Colonic mucosa (tissue), 4 donors: ENCODE measurements at places on chromosomes 2 and 18. TPM values are rescaled to one million over a fixed set of nuclear protein-coding genes. Genes with fewer than 3 reads are reported as not detected.

The ACTR2 gene
- 314 TPM for total RNA-seq

The SULT6B1 gene
- total RNA-seq, result not detected

The RAB17 gene
- 32.5 TPM for total RNA-seq

The RESP18 gene
- not detected for total RNA-seq

The DNAJC5G gene
- not detected for total RNA-seq

The SMAD7 gene
- total RNA-seq, result 21.2 TPM

The TCF23 gene
- total RNA-seq, result 0.07 TPM

The DHX57 gene
- total RNA-seq, result 14.7 TPM

The CD207 gene
- total RNA-seq, result not detected

The ABCB11 gene
- 1.1 TPM for total RNA-seq

The ACMSD gene
- total RNA-seq, result not detected

The EVX2 gene
- not detected for total RNA-seq

The KRTCAP3 gene
- 147 TPM for total RNA-seq

The ADCYAP1 gene
- total RNA-seq, result 0.32 TPM

The CFC1 gene
- 0.44 TPM for total RNA-seq

The TSPYL6 gene
- total RNA-seq, result not detected

The TACR1 gene
- total RNA-seq, result 0.37 TPM

The DDX1 gene
- 71.6 TPM for total RNA-seq

GRCh38 chr2:232833830-232834229 is 36.2 kb upstream of the SNORC start:
- DNase-seq, result no peak

DNA sequence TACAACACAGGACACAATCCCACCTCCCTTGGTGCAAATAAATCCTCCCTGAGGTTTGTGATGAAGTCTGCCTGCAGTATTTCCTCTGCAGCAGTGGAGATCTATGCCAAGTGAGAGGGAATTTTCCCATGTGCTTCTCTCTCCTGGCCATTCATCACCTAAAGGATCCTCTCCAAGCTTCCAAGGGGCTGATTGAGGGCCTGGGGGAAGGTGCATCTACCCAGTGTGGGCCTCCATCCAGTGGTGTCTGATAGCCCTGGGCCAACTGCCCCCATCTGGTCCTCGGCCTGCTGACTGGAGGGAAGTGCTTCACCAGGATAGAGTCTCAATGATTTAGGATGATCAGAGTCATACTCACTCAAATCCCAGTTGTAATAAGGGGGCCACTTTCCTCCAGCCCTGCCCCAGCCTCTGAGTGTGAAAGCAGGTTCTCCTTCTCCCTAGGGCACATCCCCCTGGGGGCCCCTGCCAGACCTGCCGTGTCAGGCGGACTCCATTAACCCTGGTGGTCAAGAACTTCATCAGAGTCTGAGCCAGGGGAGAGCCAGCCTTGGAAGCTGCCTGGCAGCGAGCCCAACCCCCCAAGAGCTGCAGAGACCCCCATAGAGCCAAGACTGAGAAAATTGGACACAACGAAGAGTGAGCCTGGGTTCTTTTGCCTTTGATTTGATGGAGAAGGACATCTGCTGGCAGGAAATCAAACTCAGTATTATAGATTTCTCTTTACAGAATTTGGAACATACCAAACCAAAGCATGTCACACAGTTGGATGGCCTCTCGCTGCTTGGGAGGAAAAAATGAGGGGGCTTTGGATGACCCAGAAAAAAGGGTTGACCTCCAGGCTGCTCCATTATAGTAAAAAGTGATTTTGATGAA is 509.6 kb downstream of the CMPK2 start:
- no peak for DNase-seq

DNA sequence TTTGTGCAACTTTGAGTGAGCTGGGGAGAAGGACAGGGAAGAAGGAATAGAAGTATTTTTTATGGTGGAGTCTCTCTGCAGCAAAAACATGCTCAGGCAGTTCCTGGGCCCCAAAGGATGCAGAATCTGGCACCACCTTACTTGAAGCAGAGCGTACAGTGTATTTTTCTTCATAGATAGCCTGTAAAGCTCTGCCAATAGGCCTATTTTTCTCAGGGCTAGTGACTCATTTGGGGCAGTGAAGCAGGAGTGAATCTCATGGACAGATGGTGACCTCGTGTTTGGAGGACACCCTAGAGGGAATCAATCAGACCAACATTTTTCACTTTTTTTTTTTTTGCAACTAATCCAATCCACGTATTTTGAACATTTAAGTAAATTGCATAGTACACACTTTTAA is 268.1 kb upstream of the CXCR4 start:
- DNase-seq, result no peak

GRCh38 chr2:1115843-1116539 is 165.3 kb downstream of the SNTG2 start:
- DNase-seq, result no peak

GRCh38 chr2:182715121-182715891 is 751 bp upstream of the DNAJC10 start:
- no peak for DNase-seq

DNA sequence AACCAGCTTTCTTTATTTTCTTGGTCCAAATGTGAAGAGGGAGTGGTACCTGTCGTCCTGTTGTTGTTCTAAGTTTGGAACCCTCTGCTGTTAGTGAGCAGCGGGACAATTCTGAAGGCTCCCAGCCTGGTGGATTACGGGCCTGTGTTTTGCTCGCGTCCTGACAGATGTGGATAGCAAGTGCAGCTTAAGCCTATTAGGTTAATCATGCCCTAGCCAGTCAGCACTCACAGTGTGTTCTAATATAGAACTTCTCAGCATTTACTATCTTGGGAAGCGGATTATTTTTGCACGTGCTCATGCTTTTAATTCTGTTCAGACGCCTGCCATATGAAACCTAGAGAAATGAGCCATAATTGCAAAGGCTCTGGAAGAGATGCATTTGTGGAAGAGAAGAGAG is at the start of gene PCARE:
Gene PCARE (minus strand): TSS at position 113 of the 400 bp plus-strand sequence. CDS start 262 bp downstream, outside the sequence.
- DNase-seq, result no peak

- DNase-seq, result no peak
These were observed 35.0 kb upstream of the GLI2 start for GRCh38 chr2:120700659-120701058.

DNA sequence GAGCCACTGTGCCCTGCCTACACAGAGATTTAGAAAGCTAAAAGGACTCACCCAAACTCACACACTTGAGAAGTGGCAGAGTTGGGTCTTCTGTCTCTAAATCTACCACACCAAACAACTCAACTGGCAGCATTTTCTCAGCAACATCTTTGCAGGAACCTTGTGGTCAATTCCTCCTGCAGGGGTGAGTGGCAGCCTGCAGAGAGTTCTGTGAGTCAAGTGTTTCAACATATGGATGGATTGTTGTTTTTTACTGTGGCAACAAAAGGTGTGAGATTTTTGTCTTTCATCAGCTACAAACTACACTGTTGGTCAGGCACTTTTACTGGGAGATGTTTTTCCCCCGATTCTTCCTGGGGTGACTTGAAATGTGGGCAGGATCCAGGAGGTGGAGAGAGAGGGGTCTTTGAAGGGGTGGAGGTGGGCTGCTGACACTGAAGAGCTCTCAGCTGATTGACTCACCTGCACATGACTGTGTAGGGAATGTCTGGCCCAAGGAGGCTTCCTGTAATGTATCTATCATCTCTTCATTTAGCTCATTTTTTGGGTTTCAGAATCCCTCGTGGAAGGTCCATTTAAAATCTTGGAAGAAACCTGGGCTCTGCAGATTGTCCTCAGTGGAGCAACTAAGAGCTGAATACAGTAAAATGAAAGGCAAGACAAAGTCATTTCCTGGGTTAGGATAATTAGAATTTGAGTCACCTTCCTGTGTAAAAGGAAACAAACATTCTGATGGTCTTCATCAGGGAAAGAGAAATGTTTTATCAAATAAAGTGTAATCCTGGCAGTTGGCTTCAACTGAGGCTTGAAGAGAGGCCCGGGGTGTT is 98.6 kb downstream of the MSH2 start:
- no peak for DNase-seq

DNA sequence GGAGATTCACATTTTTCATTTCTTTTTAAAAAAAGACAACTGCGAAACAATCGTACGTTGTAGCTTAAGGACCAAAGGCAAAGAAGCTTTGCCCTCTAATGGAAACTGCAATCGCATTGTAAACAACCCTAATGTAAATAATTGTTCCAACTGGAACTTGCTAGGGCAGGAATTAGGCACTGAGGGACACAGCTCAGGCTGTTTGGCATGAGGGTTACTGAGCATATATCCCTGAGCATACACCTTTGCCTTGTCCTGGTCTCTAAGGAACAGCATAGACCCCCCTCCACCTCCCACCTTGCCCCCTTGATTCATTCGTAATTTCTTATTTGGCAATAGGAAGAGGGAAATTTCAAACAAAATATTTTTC is 396.4 kb downstream of the LNPK start:
- DNase-seq, result no peak

DNA sequence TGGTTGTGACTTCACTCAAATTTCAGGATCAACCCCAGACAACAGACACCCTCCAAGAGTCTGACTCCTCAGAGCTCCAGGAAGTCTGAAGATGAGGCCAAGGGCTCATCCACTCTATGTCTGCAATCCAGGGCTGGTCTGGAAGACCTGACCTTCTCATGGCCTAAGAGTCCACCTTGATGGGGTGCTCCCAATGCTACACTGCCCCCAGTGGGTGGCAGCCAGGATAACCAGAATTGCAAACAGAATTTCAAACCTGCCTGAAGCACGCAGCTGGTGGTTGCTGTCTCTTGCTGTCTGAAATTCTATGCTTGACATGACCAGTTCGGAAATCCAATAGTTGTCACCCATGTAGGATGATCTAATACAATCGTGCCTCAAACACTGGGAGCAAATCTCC is 96.0 kb downstream of the UXS1 start:
- DNase-seq, result no peak

GRCh38 chr2:79832511-79833234 is 319.8 kb downstream of the CTNNA2 start:
- no peak for DNase-seq

- DNase-seq, result no peak
These were observed 1.2 kb downstream of the KCNG2 start for GRCh38 chr18:79798999-79799370.

- no peak for DNase-seq
These were observed 16.5 kb downstream of the SDC1 start for GRCh38 chr2:20208476-20208859.

DNA sequence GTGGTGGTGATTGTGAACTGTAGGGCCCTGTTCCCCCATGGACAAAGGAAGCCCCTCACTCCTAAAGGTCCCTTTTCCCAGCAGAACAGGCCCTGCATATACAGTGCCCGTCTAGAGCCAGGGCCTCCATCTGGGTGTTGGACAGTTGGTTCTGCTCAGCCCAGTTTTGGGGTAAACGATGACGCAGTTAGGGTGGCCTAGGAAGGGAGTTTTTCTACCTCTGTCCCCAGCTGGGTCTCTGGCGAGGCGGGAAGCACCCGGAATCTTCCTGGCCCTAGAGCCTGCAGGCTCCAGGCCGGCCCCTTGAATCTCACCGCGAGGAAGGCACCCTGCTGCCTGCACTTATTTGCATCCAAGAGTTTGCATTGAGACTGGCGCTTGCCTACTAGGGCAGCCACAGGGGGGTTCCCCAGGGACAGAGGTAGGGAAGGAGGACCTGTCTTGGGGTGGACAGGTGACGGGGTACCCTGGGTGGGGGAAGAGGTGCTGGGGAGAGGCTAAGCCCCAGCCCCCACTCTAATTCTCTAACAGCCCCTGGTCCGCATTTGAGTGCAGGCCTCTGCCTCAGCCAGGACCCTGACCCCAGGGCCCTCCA is 529 bp upstream of the MTA3 start:
- peak; percentile 64 for DNase-seq

DNA sequence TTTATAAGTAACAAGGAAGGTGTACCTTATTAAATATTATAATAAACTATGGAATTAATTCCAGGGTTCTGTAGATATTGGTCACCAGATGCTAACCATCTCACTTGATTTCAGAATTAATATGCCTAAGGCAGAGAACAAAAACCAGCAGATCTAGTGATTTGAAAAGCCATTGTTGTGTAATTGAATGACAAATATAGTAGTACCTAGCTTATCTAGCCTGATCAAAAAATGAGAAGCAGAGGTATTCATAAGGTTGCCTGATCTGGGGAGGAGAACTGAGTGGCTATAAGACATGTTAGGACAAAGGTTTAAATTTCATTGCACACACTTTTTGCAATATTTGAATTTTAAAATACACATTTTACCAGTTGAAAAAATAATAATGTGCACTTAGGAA is 132.0 kb upstream of the UBE2E3 start:
- no peak for DNase-seq

GRCh38 chr18:63253428-63254372 is 65.9 kb downstream of the BCL2 start:
- DNase-seq, result no peak

- no peak for DNase-seq
These were observed 27.9 kb upstream of the MBP start for GRCh38 chr18:77160515-77160914.

DNA sequence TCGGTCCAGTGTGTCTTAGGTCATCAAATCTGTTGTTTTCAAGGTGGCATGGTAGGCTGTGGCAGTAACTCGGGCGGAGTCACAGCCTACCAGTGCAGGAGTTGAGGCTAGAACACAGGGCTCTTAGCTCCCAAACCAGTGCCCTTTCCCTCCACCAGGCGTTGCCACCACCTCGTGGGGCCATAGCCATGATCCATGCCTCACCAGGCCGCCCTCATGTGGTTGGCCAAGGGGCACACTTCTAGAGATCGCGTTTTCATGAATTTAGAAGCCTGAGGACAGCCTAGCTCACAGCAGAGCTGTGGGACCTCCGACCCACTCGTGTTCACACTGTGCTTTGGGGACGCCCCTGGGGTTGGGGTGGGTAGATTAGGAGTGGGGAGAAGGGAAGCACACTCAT is 10.6 kb downstream of the SEC11C start:
- no peak for DNase-seq

- no peak for DNase-seq
These were observed 17.8 kb downstream of the SERPINB13 start for GRCh38 chr18:63604791-63605567.

- DNase-seq, result peak; percentile 70
These were observed 83.7 kb downstream of the LPIN1 start for GRCh38 chr2:11829947-11830707.

DNA sequence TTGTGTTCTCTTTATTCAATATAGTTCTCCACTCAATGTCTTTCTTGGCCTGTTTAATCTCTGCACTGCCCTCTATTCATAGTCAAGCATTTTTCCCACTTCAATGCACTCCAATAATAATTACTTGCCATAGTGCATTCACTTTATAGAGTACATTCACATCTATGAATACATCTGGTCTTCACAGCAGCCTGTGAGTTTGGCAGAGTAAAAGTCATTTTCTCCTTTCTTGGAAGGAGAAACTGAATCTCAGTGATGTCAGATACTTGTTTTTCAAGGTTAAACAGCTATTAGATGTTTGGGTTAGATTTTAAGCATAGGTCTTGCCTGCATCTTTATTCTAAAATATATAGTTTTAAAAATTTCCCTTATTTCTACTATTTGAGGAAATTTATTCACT is 373.2 kb downstream of the TRIB2 start:
- DNase-seq, result no peak

DNA sequence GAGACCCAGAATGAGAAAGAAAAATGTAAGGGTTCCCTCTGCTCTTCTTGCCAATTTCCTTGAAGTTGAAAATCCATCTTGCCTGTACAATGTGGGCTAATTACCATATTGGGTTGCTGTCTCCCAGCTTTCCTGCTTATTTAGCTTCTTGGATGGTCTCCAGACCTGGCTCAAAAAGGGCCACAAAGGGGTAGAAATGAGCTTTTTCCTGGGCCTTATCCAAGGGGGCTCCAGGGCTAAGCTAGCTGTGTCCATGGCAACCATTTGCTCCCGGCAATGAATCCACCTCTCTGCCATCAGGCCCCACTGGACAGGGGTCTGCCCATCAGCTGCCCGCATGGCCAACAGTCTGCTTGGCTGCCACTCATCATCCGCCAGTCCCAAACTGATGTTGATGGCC is 85.0 kb downstream of the BOD1L2 start:
- DNase-seq, result no peak

GRCh38 chr2:236601316-236602202 is 31.9 kb downstream of the ACKR3 start:
- no peak for DNase-seq
